ENCODE measurements at places on chromosomes 4 and X.

DNA sequence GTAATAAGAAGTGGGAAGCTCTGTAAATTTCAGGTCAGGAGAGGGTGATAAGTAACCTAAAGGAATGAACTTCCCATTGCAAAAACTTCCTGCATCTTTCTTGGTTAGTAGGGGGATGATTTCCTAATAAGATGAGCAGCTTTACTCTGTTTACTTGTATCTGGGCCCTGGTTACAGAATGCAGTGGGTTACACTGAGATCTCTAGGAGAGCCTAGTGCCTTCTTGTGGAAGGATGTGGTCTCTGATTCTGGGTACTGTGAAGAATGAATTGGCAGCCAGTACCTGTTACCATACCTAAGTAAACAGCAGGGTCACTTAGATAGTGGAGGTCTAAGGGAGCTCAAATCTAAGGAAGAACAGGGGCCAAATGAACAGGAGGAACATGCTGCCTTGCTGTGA lies 320.6 kb downstream of the ARHGAP10 start:
- no peak for DNase-seq

DNA sequence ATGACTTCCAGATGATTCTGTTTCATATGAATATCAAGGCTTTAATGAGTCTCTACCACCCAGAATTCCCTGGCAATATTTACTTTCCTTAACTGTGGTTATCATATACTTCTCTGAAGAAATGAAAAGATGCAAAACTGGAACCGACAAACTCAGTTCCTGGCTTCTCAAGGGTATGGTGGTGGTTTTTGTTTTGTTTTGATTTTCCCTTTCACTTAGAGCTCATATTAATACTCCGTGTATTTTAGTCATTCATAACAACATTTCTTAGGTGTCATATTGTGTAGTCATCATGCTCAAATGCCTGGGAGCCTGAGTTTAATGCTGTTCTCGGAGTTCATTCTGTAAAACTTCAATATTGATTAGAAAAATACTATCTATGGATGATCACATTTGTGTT lies 665 bp downstream of the TRPC5OS start:
- no peak for DNase-seq

- DNase-seq: no peak
Observed at GRCh38 chr4:126223784-126224407, 909.1 kb downstream of the FAT4 start.

DNA sequence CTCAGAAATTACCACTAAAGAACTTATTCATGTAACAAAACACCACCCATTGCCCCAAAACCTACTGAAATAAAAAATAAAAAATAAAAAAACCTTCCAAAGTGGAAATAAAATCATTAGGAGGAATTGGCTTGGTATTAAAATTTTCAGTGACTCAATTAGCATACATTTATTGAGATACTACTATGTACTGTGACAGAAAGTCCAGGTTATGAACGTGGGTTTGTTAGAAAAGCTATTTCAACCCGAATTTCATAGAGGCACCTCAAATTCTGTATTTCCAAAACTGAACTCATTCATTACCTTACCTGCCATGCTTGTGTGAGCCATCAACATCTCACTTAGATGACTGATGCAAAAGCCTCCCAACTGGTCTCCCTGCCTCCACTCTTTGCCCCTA lies 16.8 kb downstream of the KLHL5 start:
- no peak for DNase-seq

GRCh38 chr4:182655340-182655739 lies 261.8 kb downstream of the DCTD start:
- no peak for DNase-seq

DNA sequence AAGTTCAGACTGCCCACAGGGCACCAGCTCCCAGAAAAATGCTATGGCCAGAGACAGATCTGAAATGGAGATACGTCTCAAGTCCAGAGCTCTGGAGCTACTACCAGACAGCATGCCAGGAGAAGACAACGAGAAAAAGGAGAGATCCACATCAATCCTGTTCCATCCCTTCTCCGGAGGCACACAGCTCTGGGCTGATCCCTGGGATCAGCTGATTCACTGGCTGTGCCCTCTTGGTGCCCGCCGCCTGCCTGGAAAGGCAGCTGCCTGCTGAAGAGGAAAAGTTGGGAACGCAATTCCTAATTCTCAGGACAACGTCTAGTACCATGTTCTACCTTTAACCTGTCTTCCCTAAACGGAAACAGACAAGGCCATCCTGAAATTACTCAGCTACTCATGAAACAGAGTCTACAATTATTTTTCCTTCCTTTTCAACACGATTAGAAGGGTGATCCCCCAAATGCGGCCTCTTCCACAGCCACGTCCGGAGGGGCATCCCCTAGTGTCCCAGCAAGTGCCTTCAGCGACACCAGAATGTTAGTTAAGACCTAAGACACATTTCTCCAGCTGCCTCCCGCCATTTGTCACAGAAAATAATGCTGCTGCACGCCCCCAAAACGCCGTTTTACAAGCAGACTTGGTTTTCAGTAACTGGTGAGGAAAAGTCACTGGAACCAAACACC lies 2.4 kb downstream of the ZFYVE28 start:
- DNase-seq: no peak

DNA sequence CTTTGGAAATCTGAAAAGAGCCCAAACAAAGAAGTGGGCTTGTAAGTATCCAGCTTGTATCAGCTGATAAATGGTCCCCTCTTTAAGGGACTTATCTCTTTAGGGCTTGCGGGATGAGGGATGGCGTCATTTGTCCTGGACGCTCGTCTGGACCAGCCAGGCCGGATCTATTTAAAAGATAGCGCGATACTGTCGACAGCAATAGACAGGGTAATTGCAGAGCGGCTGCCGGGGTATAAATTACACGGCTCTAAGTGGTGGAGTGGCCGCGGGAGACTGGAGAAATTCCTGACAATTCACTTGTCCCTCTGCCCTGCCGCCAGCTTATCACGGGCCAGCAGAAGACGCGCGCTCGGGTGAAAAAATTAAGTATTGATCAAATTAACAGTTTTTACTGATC lies 90.7 kb downstream of the FAM53A start:
- DNase-seq: no peak

- no peak for DNase-seq
Observed at GRCh38 chr4:87840149-87840548, 7.4 kb downstream of the MEPE start.

GRCh38 chr4:8095956-8096689 lies 62.5 kb downstream of the ABLIM2 start:
- no peak for DNase-seq

- no peak for DNase-seq
Observed at GRCh38 chrX:147859666-147860065, 52.1 kb upstream of the FMR1 start.

DNA sequence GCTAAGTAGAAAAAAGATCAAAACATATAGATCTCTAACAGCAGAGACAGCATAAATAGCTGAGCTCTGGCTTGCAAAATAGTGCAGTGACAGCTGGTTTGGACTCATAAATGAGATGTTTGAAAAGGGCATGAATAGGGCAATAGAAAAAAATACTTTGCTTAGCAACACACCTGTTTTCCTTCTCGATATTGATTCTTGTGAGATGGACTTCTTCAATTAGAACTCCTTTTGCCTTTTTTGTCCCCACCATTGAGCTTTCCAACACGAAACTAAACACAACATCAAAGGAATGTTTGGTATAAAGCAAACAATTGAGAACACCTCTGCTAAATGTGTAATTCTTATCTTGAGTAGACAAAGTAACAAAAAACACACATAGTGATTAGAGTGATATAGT lies 726.3 kb downstream of the RAPGEF2 start:
- DNase-seq: no peak

- no peak for DNase-seq
Observed at GRCh38 chr4:15636818-15637217, 18.3 kb downstream of the FBXL5 start.

DNA sequence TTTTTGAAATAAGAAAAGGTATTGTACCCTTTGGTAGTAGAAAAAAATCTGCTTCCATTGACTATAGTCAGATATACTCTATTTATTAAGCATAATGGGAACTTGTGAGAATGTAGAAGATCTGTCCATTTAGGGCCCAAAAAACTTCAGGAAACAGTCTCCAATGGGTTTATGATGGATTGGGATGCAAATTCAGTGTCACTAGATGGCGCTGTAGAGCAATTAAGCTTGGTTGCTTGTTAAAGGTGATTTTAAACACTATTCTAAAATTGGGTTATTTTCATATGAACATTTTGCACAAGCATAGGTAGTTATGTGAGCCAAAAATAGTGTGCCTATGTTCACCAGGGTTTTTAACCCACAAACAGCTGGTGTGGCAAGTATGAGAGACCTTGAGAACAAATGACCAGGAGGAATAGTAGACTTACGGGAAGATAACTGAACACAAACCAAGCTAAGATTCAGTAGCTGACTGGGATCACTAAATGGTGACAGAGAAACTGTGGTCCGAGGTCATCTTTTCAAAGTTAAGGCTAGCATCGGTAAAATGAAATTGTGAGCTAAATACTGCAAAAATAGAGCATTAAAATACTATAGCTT lies 80.3 kb upstream of the LSM6 start:
- no peak for DNase-seq

GRCh38 chrX:74449937-74450330 lies 28.6 kb downstream of the SLC16A2 start:
- DNase-seq: no peak

GRCh38 chr4:98950925-98951324 lies 22.0 kb upstream of the EIF4E start:
- no peak for DNase-seq

- no peak for DNase-seq
Observed at GRCh38 chrX:136030303-136031191, 45.3 kb downstream of the SLC9A6 start.

- DNase-seq: no peak
Observed at GRCh38 chrX:19086102-19086772, 36.0 kb downstream of the ADGRG2 start.

DNA sequence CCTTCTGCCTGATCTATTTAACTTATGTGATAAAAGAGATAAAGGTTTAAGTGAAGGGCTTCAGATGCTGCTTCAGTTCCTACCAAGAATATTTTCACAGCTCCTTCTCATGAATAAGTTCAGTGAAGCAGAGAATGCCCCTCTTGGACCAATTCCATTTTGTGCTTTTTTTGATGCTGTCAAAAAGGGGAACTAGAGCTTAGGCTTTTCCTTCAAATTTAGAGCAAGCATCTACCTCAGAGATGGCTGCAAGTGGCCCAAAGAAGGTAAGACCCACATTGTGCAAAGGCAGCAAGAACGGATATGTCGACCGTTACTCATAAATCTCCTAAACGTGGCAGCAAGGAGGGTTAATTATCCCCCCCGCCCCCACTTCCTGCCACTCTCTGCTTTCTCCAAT lies 4.5 kb downstream of the CHRDL1 start:
- no peak for DNase-seq

DNA sequence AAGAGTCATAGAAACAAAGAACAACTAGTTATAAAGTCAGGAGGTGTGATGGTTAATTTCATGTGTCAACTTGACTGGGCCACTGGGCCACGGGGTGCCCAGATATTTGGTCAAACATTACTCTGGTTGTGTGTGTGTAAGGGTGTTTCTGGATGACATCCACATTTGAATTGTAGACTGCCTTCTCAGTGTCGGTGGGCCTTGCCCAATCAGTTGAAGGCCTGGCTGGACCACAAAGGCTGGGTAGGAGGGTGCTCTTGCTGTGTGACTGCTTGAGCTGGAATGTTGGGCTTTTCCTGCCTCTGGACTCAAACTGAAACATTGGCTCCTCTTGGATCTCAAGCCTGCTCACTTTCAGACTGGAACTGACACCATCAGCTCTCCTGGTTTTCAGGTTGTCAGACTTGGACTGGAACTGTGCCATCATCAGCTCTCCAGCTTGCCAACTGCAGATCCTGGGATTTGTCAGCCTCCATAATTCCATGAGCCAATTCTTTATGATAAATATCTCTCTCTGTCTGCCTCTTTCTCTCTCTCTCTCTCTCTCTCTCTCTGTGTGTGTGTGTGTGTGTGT lies 41.4 kb downstream of the CLDN34 start:
- DNase-seq: no peak

DNA sequence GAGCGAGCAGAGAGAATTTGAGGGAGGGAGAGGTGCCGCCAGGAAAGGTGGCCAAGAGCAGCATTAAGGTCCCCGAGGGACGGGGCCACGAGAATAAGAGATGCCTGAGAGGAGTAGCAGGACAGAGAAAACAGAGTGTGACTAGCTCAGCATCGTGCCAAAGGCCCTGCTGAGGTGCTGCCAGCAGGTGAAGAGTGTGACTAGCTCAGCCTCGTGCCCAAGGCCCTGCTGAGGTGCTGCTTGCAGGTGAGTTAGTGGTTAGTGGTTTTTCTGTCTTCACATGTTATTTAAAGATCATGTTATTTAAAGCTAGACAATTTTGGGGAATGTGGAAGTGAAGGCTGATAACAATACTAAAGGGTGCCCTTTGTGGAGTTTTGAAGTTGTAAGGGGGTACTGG lies 464.5 kb upstream of the FAT1 start:
- DNase-seq: no peak

DNA sequence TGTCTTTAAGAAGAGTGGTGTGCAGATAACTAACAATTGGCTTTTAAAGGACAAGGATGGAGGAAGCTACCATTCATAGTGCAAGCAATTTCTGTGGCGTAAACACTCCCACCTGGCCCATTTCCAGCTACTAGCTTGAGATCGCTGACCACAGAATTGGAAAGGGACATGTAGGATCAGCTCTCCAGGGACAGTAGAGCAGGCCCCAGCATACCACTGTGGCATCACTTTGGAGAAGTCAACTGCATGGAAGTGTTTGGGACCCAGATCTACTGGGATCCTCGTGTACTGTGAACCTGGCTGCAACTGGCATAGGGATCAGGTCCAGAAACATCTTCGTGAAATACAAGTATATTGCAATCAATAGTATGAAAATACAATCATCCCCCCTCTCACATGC lies 515.0 kb downstream of the INPP4B start:
- DNase-seq: no peak

Data from stimulated activated CD8-positive, alpha-beta memory T cell treated with anti-CD3 and anti-CD28 coated beads, Interleukin-2, amount 100 ng/mL, for 1 hour (primary cell).